ENCODE measurements at places on chromosomes 1 and 21. TPM values are rescaled to one million over a fixed set of nuclear protein-coding genes. Genes with fewer than 3 reads are reported as not detected.

Gene PTPRC
- not detected for total RNA-seq

Gene P3R3URF
- total RNA-seq = not detected

Gene SPRR2A
- not detected for total RNA-seq

Gene ST3GAL3
- total RNA-seq = 34.8 TPM
